ENCODE measurements at places on chromosomes 5 and 9. TPM values are rescaled to one million over a fixed set of nuclear protein-coding genes. Genes with fewer than 3 reads are reported as not detected.

GRCh38 chr5:130975847-130976246 lies 189.2 kb downstream of the HINT1 start:
- no peak for DNase-seq

Gene CHSY3
- 5.8 TPM for total RNA-seq

DNA sequence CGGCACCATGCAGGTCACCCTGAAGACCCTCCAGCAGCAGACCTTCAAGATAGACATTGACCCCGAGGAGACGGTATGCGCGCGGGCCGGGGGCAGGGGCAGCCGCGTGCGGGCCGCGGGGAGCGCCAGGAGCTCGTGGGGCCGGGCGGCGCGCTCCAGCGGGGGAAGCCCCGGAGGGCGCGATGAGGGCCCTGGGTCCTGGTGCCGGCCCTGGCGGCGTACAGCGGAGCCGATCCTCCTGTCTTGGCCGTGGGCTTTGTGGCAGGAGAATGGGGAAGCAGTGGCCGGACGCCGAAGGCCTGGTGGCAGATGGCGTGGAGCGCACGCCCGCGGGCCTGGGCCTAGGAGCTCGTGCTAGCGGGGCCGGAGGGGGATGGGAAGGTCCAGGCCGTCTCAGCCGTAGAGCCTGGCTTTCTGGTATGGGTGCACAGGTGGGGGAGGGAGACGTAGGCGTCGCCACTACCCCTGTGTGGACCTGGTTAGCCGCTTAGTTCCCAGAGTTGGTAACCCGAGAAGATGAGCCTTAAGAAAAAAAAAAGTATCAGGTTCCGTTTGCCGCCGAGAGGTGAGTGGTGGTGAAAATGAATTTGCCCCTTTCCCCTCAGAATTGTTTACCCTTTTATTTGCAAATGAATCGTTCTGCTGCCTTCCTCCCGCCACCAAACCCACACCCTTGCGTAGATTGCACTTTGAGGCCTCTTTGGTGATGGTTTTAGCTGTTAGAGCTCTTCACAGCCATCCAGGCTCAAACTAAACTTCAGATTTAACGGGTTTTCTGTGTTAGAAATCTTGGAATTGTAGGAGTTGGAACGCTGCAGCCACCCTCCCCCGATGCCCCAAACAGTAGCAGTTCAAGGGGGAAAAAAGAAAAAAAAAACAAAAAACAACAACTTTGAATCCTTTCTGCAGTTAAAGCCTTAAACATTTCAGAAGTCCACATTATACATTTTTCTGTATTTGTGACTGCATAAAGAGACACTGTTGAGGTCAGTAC lies 841 bp downstream of the RAD23B start:
- peak; percentile 90 for DNase-seq

DNA sequence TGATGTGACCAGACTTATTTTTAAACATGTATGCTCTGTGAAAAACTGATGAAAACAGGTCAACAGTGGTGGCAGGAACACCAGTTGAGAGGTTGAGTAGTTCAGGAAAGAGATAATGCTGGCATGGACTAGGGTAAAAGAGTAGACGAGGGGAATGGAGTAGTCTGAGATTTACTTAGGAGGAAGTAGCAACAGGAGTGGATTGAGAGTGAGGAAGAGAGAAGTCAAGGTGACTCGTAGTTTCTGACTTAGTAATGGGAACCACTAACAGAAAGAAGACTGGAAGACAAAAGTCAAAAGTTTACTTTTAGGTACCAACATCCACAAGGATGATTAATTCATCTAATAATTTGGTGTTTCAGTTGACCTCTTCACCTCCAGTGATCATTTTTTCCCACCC lies 3.6 kb downstream of the SRA1 start:
- no peak for DNase-seq

- peak; percentile 60 for DNase-seq
Observed at GRCh38 chr9:126225611-126226609, 100.7 kb upstream of the MVB12B start.

Measured in posterior vena cava (tissue), 2 donors.